ENCODE measurements at places on chromosomes 4 and X. TPM values are rescaled to one million over a fixed set of nuclear protein-coding genes. Genes with fewer than 3 reads are reported as not detected.

GRCh38 chr4:146643812-146644401 is 5.2 kb downstream of the POU4F2 start:
- no peak overlapping the region for H3K4me3 ChIP-seq
- no peaks in the 10 kb centered on the region for H3K4me1 ChIP-seq
- DNase-seq, result no peak

- H3K4me3 ChIP-seq, result no peak overlapping the region
- DNase-seq, result no peak
- H3K27me3 ChIP-seq, result no peaks in the 10 kb centered on the region
- H3K27ac ChIP-seq, result no peak overlapping the region
- H3K4me1 ChIP-seq, result no peaks in the 10 kb centered on the region
These were observed 102.4 kb downstream of the ADGRA3 start for GRCh38 chr4:22413471-22413870.

PPBP gene
- polyA plus RNA-seq, result 1.5 TPM

GRCh38 chr4:88027611-88028608 is 20.5 kb downstream of the PKD2 start:
- peaks cover 3% of the 10 kb centered on the region for H3K36me3 ChIP-seq
- no peak for DNase-seq

HHIP gene
- polyA plus RNA-seq, result 2.5 TPM

IDH3G gene
- polyA plus RNA-seq, result 100 TPM

DNA sequence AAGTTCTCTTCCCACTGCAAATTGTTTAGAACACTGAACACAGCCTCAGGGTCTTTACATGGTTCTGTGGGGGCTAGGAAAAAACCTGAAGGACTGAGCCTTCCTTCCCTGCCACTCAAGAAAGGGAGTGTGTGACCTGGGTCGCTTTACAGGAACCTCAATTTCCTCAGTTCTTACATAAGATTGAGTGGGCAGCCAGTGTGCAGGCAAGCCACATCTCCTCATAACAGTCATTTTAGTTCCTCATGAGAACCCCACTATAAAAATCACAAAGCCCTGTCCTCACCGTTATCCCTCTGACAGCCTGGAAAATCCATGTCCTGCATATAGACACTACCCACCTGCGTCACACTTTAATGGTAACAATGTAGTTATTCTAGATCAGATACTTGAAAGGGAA is 2.1 kb upstream of the ETDC start:
- no peak overlapping the region for H3K4me3 ChIP-seq
- H3K4me1 ChIP-seq, result no peaks in the 10 kb centered on the region
- H3K36me3 ChIP-seq, result no peaks in the 10 kb centered on the region
- DNase-seq, result no peak

TCP11X2 gene
- not detected for polyA plus RNA-seq

DNA sequence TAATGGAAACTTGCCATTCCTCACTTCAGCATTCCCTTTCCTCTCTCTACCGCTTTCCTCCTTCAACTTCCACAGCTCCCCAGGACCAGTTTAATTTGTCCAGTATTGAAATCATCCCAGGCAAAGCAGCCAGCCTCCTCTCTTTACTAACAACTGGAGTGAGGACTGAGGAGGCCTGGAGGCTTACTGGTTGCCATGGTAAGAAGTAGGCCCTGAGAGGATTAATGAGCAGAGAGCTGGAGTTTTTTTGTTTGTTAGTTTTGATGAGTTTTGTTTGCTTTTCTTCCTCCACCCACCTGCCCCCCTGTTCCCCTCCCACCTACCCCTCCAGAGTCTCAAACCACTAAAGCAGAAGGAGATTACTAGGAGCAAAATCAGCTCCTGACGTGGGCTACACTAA is 29.5 kb upstream of the PLP1 start:
- no peaks in the 10 kb centered on the region for H3K4me1 ChIP-seq
- H3K36me3 ChIP-seq, result no peaks in the 10 kb centered on the region
- no peak overlapping the region for H3K27ac ChIP-seq
- DNase-seq, result no peak

DNA sequence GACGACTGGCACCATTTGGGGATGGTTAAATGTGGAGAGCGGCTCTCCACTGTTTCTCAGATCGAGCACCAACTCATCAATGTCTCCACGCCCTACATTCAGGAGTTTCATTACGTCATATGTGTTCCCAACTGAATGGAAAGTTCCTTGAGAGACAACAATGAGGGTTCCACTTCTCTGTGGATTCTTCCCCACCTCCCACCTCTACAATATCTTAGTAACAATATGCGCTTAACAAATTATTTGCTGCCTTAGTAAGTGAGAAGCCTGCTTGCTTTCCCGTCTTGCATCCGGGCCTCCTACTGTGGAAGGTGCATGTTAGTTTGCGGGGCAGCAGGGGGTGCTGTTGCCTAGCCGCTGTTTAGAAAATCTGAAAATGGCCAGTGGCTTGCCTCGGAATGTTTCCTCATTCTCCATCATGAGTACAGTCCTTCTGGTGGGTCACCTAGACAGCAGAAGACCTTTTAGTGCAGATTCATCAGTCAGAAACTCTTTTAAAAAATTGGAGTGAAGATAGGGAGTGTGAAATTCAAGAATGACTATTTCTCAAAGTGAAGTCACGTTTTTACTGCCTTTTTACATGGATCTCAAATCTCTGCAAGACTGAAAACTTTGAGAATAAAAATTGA is 55.7 kb downstream of the PHOX2B start:
- DNase-seq, result peak; percentile 72
- H3K27ac ChIP-seq, result no peak overlapping the region
- no peaks in the 10 kb centered on the region for H3K4me1 ChIP-seq
- H3K27me3 ChIP-seq, result no peaks in the 10 kb centered on the region

PDLIM3 gene
- polyA plus RNA-seq, result 10.8 TPM

DNA sequence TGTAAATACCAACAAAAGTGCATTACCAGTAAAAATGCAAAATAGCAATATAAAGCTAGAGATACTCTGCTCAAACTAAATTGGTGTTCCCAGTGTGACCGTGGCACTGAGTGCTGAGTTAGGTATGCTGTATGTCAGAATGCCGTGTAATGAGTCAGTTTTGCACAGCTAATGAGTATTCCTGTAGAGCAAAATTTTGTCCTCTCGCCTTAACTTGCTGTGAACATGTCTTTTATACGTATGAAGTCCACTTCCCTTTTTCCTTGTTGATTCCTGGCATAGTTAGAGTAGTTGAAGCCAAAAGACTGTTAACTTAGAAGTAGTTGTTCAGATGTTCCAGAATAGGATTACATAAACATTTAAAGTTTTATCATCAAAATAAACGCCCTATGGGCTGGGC is 11.5 kb downstream of the DCLK2 start:
- no peaks in the 10 kb centered on the region for H3K27me3 ChIP-seq
- no peak overlapping the region for H3K27ac ChIP-seq
- DNase-seq, result no peak
- H3K4me1 ChIP-seq, result no peaks in the 10 kb centered on the region
- no peak overlapping the region for H3K4me3 ChIP-seq

GRCh38 chr4:151809716-151810115 is 48.9 kb upstream of the GATB start:
- H3K27ac ChIP-seq, result no peak overlapping the region
- no peak overlapping the region for H3K4me3 ChIP-seq
- no peaks in the 10 kb centered on the region for H3K27me3 ChIP-seq
- no peaks in the 10 kb centered on the region for H3K4me1 ChIP-seq
- no peak for DNase-seq

GPC3 gene
- polyA plus RNA-seq, result 52.5 TPM

DNA sequence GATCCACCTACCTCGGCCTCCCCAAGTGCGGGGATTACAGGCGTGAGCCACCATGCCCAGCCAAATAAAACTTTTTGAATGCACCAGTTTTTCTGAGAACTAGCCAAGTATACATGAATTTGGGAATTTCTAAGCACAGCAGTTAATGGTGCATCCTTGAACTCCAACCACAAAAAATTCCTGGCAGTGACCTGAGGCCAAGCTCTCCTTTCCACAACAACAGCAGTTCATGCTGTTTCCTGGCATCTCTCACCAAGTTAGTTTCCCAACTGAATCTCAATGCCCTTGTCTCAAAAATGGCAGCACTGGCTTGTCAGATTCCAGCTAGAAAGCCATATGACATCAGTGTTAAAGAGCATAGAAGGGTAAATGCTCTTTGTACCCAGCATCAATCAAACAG is 15.9 kb upstream of the XKRX start:
- no peaks in the 10 kb centered on the region for H3K4me1 ChIP-seq
- H3K4me3 ChIP-seq, result no peak overlapping the region
- no peak for DNase-seq
- H3K27me3 ChIP-seq, result no peaks in the 10 kb centered on the region
- no peak overlapping the region for H3K27ac ChIP-seq

GRCh38 chr4:106034751-106035150 is 139.5 kb downstream of the NPNT start:
- H3K36me3 ChIP-seq, result no peaks in the 10 kb centered on the region
- no peaks in the 10 kb centered on the region for H3K27me3 ChIP-seq
- DNase-seq, result no peak
- no peaks in the 10 kb centered on the region for H3K4me1 ChIP-seq
- H3K27ac ChIP-seq, result no peak overlapping the region

- no peak overlapping the region for H3K27ac ChIP-seq
- DNase-seq, result no peak
- no peak overlapping the region for H3K4me3 ChIP-seq
- peaks cover 55% of the 10 kb centered on the region for H3K36me3 ChIP-seq
These were observed 39.7 kb upstream of the TBC1D14 start for GRCh38 chr4:6869944-6870343.

DNA sequence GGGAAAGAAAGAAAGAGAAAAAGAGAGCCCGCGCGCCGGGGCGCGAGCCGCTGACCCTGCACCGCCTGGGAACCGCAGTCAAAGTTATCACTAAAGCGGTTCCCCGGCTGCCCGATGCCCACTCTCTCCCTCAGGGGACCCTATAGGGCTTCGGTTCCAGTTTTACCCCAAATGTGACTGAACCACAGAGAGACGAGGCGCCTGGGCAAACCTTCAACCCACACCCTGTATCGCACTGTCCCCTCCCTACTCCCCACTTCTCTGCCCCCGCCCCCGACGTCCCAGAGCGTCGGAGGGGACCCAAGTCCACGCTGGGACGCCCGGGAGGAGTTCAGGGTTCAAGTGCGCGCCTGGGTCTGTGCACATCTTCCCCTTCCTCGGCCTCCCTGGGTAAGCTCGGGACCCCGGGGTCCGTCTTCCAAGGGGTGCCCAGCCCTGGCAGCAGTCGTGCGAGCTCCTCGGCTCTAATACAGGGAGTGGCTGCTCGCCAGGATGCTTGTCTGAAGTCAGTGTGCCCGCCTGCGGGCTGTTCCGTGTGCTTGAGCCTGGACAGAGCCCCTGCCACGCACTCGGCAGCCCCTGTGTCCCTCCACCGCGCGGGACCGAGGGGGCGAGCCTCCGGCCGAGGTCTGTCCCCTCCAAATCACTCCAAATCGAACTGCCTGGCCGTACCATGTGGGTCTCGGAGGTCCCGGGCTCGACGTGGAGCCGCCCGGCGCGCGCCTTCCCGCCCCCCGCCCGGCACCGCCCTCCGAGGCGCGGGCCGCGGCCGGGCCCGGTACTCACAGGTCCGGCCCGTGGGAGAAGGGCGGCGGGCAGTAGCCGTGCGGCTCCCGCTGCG is 960 bp downstream of the TRPC3 start:
- H3K4me3 ChIP-seq, result peak overlapping the region; percentile 65
- H3K27ac ChIP-seq, result no peak overlapping the region
- peaks cover 9% of the 10 kb centered on the region for H3K27me3 ChIP-seq
- no peaks in the 10 kb centered on the region for H3K4me1 ChIP-seq

Data from kidney (tissue), 22 donors.